ENCODE measurements at places on chromosomes 12 and 14.
A peak's percentile ranks its signal among the peaks of the same experiment; 100 is the strongest.

- DNase-seq, result no peak
Measured at GRCh38 chr12:83322809-83323208, 636.1 kb downstream of the TMTC2 start.

GRCh38 chr12:4068981-4069669 lies 195.9 kb upstream of the PARP11 start:
- DNase-seq, result no peak

DNA sequence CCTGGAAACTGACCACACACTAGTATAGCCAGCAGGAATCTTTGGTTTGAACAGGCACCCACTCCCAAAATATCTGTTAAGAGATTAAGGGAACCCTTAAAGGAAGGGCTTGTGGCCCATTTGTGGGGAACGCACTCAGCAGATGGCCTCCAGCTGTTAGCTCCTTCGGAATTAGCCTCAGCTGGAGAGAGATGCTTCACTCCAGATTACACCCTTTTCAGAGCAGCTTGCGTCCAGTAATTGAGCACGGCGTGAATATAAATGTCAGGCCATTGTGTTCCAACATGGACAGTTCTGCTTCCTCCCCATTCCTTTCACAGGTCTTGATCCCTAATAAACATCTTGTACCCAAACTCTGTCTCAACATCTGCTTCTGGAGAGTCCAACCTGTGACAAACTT lies 397.8 kb downstream of the SEC23A start:
- no peak for DNase-seq

DNA sequence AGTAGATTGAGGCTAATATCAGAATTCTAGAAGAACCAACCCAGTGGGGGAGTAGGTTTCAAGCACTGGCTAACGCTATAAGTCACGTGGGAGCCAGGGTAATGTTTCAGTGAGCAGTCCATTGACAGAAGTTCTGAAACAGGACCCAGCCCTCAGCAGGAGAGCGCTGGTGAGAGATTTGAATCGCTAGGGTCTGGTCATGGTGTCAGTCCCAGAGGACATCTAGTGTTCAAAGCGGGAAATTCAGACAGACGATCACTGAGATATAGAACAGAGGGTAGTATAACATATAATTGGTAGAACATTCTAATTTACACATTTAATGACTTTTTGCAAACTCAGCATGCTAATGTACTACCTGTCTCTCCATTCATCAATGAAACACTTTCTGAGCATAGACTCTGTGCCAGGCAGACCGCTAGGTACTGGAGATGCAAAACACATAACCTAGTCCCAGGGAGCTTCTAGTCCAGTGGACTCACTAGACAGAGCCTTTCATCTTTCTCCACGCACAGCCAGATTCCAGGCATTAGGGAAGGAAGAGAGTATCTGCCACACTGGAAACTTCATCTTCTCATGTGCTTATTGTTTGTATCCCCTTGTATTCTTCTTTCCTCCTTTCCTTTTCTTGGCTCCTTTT lies 35.4 kb upstream of the RNASE3 start:
- peak; percentile 85 for DNase-seq

GRCh38 chr14:71557351-71557750 lies 374.9 kb upstream of the RGS6 start:
- no peak for DNase-seq

DNA sequence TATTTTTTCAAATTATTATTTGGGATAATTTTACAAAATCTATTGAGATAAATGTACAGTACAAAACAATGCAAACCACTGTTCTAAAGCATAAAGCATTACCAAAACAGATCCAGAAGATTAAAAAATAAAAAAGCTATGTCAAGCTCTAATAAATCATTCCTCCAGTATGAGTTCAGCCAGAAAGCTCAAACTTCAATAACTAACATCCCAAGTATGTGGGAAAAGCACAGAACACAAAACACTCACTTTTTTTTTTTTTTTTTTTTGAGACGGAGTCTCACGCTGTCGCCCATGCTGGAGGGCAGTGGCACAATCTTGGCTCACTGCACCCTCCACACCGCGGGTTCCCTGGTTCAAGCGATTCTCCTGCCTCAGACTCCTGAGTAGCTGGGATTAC lies 11.3 kb downstream of the SAV1 start:
- no peak for DNase-seq

- DNase-seq, result no peak
Measured at GRCh38 chr14:74364271-74364880, 16.1 kb downstream of the VRTN start.

DNA sequence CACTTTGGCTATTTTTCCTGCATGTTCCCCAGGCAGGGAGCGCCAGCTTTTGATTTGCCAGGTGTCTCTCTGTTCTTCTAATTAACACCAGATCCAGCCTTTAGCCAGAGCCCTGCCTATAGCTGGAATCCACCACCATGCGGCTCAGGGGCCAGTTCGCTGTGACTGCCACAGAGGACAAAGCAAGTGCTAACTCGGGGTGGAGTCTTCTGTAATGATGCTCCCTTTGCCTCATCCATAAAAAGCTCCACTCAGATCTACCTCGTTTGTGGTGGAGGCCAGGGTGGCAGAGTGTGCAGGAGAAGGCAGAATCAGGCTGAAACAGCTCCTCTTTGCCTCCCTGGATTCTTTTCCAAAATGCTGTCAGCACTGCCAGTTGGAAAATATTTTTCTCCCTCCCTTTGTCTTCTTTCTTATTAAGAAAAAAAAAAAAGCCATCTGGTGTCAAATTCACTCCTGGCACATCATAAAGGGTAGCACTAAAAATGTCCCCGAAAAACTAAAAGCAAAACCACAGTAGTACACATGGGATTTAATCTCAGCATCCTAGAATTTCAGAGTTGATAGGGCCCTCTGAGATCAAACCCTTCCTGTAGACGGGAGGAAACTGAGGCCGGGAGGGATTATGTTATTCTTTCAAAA lies 18.0 kb upstream of the CTDSP2 start:
- no peak for DNase-seq

DNA sequence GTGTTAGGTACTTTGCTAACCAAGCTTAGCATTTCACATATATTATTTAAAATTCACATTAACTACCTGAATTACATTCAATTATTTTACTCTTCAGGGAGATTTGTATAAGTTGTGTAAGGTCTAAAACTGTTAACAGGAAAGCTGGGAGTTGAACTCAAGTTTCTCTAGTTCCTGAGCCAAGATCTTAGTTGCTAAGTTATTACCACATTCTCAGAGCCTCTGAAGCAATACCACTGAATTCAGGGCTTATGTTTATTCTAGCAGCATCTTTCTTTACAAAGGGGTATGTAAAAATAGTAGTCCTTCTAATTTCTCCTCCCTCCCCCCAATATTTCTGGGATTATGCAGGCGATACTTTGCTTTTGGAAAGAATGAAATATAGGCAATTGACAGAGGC lies 786.8 kb downstream of the DIO2 start:
- DNase-seq, result no peak

- no peak for DNase-seq
Measured at GRCh38 chr12:124861492-124861891, 2.2 kb downstream of the SCARB1 start.

- DNase-seq, result no peak
Measured at GRCh38 chr14:87628129-87628528, 364.9 kb downstream of the GALC start.

DNA sequence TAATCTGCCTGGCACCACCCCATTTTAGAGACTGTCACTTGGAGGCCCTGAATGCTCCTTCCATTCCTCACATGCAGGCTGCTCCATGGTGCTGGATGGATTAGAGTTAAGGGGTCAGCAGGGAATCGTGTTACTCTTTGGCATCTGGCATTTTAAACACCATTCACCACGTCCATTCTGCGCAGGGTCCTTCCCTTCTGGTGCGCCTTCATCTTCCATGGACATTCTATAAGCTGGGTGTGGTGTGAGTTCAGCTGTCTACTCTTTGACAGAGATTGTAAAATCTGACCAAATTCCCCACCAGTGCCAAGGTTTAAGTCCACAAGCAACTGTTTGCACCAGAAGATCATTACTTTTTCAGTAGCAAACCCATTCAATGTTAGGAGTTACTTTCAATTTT lies 47.8 kb downstream of the GIT2 start:
- no peak for DNase-seq

DNA sequence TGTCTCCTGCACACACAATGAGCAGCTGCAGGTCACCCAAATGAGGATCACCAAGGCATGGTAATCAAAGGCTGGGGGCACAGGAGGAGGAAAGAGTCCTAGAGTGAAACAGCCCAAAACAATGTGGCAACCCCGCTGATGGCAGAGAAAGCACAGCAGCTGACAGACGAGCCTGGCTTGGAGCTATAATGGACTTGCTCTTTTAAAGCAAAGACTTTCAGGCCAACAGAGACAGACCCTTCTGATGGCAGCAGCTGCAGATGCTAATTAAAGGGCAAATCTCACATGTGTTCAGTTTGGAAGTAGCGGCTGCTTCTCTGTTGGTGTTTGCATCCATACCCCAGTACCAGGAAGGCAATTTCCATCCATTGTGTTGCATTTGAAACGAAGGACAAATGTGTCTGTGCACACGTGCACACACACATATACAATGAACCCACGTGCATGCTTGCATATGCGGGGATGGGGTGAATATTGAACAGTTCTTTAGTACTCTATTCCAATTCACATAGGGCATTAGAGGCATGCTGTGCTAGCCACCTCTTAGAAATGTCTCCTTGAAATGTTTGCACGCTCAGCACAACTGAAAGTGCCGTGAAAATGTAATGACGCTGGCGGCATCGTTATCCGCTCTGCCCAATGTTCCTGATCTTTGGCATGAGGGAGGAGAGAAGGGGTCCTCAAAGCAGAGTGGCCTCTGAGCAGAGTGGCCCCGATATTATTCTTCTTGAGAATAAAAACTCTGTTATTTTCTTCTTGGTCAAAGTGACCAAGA lies 38.1 kb downstream of the CIT start:
- no peak for DNase-seq

GRCh38 chr12:110906985-110907384 lies 13.4 kb downstream of the MYL2 start:
- no peak for DNase-seq

DNA sequence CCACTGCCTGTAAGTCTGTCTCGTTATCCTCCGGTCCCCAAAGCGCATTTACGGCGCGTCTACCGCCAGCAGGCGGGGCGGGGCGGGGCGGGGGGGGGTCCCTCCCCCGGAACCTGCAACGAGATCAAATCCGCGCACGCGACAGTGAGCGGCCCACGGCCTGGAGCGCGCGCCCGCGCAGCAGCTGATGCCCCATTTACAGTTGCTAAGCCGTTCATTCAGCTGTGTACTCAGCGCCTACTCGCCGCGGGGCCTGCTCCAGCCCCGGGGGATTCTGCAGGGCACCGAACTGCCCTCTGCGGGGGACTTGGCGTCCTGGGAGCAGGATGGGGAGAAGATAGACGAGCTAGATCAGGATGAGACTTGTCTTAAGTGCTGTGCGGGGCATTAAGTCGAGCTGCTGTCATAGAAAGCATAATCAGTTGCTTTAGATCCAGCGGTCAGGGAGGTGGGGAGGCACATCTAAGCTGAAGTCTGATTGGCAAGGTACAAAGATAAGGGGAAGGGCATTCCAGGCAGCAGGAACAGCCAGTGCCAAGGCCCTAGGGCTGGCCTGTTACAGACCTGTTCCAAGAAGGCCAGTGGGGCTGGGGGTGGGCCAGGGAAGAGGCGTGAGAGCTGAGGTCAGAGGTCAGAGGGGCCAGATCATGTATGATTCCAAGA lies 1.4 kb upstream of the CCDC85C start:
- DNase-seq, result no peak

DNA sequence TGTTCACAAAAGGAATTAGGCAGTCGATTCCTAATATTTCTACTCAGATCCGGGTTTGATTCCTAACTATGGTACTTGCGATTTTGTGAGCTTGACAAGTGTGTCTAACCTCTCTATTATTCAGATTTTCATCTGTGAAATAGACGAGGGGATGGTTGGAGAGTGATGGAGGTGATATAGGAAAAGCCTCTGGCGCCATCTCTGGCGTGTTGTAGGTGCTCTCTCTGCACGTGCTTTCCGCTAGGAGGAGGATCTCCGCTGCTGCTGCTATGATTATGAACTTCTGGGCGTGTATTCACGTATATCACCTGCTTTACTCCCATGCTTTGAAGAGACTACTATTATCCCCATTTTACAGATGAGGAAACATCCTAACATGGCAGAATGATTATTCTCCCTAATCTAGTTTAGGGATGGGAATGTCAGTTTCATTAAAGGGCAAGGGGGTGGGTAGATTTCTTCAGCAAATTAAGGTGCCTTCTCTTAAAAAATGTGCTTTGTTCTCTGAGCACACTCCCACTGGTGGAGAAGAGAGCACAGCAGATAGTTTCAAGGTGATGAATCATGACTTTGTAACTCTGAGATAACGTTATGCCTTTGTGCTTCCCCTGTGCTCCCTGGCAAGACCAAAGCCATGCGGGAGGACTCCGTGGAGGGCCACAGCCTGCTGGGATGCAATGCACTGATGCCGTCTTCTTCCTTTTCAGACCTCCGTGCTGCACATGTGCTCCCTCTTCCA lies 97.1 kb downstream of the PRIMA1 start:
- no peak for DNase-seq

DNA sequence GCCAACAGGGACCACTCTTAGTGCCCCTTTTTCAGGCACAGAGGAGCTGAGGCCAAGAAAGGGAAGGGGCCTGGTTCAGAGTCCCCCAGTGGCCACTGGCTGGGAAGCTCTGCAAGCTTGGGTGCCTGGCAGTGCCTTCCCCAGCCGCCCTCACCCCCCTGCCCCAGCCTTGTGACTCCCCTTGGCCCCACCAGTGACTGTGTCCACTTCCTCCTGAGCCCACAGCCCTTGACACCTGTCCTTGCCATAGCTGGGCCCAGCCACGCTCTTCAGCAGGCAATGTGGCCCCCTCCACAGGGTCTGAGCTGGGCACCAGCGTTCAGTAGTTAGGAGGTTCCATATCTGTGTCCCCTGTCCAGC lies 19.0 kb upstream of the C14orf180 start:
- no peak for DNase-seq

GRCh38 chr14:55845963-55846825 lies 266.2 kb downstream of the KTN1 start:
- DNase-seq, result no peak

DNA sequence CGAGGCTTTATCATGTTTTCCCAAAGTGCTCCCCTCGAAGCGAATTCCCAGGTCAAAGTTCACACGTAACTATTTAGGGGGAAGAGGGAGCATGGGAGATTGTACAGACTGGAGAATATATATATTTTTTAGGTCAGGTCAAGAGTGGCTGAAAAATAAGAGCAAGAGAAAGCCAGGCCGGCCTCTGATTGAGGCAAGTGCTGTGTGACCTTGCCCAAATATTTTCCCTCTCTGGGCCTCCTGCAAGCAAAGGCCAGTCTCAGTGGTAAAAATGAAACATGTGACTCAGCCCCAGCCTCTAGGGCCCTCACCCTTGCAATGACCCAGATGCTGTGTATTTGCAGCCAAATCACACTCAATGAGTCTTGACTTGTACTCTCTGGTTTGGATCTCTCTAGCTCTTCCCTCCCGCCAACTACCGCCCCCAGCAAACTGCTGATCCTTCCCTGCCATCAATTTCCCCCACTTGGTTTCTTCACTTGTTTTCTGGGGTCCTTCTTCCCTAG lies 34.1 kb downstream of the SMUG1 start:
- DNase-seq, result no peak

DNA sequence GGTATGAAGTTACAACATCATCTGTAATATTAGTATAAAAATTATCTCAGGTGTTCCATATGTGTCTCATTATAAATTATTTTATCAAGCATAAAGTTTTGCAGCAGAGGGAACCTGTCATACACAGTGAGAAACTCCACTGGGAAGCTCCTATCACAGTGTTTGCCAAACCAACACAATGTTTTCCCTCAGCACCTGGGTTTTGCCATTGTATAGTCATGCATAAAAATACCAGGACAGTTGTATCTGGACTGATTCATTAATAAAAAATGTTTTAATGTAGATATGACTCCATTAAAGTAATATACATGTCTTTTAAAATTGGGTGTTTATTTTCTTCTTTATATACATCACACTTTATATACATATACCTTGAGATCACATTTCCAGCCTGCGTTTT lies 56.6 kb downstream of the METTL25 start:
- DNase-seq, result no peak
